ENCODE measurements at places on chromosomes 13 and 19.

GRCh38 chr13:73531014-73531413, 472.2 kb downstream of the KLF5 start:
- DNase-seq, result no peak

DNA sequence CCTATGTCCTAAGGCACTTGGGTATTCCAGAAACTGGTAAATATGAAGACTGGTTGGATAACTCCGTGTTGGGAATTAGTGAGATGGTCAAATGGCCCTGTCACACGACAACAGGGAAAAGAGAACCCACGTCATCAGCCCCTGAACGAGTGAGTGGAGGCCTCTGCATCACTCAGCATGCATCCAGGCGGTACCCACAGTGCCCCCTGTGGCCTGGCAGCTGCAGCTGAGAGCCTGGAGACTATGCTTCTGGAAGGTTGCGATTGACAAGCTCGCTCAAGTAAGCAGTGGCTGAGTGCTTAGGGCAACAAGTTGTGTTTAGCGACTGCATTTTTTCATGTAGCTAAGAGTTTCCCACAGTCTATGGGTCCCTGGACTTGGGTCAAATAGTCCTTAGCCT, 55.9 kb downstream of the COL4A2 start:
- no peak for DNase-seq

- no peak for DNase-seq
Measured at GRCh38 chr13:20824762-20825476, 51.2 kb upstream of the EEF1AKMT1 start.

DNA sequence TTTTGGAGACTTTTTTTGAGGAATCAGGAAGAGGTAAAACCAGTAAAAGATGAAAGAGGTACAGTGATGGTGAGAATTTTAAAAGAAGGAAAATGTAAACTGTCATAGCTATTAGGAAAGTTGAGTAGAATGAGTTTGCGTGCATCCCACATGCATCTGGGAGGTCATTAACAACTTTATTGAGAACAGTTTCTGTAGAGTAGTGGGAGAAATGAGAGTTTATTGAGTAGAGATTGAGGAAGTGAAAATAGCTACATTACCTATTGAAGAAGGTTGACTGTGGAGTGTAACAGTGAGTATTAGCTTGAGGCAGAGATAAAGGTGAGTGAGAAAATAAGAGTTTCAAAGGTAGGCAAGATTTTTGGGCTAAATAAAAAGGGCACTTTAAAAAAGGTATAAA, 38.7 kb downstream of the BRCA2 start:
- DNase-seq, result no peak

DNA sequence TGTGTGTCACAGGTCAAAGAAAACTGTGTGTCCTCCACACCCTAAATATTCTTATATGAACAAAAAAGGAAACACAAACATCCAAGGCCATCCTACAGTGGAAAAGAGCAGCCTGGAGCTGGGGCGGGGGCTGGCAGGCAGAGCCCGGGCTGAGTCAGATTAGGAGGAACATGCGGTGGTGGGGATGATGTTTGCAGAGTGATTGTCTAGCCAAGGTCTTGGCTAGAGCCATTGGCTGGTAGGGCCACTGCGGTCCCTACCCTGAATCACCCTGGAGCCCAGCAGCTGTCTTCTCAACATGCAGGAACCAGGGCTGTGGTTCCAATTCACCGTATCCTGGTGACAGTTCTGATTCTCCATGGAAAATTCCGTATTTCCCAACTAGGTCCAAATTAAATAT, 439.5 kb downstream of the FGF9 start:
- no peak for DNase-seq

GRCh38 chr19:11705474-11705873, 33.3 kb downstream of the ZNF823 start:
- DNase-seq, result no peak

GRCh38 chr19:42293540-42293939, 8.4 kb upstream of the PRR19 start:
- no peak for DNase-seq

DNA sequence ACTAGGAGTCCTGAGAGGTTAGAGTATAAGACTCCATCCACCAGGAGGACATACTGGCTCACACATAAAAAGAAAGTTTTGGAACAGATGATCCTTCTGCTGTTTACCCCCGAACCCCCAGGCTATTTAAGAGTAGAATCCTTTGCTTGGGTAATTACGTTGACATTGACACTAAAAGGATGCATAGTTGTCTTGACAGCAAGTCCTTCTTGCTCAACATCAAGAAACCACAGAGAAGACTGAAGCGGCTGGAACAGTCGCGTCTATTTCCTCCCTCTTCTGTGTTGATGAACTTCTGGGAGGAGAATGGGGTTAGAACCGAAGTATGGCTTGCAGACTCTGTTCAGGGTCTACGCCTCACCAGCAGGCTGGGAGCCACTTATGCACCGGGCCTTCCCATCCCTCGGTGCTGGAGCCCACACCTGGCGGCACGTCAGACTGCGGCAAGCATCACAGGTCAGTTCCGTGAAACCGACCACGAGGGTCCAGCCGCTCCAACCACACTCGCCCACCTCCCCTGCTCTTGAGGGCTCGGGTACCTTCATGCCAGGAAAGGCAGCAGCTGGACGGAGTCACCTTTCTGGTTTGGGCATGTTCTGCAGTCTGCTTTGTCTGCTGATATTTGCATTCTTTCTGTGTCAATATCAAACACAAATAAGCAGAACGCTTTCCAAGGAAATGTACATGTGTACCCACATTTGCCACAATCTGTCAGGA, 42.4 kb upstream of the RANBP3 start:
- DNase-seq, result no peak

DNA sequence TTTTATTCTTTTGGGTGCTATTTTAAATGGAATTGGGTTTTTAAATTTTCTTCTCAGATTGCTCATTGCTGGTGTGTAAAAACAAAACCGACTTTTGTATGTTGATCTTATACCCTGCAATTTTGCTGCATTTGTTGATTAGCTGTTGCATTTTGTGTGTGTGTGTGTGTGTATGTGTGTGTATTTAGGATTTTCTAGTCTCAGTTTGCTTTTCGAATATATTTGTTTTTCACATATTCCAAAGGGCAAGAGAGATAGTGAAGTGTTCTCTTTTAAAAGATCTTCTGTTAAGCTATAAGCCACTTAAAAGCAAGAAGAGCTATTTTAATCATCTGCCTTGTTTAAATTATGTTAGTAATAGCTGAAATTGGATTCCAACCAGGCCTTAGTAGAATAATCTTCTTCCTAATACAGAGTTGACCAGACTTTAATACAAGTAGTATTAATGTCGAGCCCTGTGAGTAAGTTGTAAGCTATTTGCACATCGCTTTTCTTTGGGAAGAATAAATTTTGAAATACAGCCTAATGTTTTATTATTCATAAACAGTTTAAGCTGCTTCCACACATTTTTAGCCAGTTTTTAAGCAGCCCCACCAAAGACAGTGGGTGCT, 57.4 kb downstream of the TM9SF2 start:
- no peak for DNase-seq

GRCh38 chr19:28500296-28500695, 712.7 kb downstream of the UQCRFS1 start:
- no peak for DNase-seq

- DNase-seq, result no peak
Measured at GRCh38 chr19:32471811-32472210, 66.2 kb downstream of the DPY19L3 start.

DNA sequence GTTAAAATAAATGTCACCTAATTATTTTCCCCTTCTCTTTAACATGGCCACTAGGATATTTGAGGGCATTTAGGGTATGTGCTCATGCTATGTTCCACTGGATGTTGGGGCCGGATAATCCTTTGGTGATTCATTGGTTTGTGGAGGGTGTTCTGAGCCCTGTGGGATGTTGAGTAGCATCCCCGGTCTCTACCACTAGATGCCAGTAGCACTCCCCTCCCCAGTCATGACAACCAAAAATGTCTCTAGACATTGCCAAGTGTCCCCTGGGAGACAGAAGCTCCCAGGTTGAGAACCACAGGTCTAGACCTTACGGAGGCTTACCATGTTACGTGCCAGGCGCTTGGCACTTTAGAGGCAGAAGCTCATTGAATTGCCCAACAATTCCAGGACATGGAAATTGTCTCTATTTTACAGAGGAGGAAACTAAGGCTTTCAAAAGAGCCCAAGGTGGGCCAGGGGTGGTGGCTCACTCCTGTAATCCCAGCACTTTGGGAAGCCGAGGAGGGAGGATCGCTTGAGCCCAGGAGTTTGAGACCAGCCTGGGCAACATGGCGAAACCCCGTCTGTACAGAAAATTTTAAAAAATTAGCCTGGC, 14.1 kb downstream of the SHANK1 start:
- peak; percentile 31 for DNase-seq

DNA sequence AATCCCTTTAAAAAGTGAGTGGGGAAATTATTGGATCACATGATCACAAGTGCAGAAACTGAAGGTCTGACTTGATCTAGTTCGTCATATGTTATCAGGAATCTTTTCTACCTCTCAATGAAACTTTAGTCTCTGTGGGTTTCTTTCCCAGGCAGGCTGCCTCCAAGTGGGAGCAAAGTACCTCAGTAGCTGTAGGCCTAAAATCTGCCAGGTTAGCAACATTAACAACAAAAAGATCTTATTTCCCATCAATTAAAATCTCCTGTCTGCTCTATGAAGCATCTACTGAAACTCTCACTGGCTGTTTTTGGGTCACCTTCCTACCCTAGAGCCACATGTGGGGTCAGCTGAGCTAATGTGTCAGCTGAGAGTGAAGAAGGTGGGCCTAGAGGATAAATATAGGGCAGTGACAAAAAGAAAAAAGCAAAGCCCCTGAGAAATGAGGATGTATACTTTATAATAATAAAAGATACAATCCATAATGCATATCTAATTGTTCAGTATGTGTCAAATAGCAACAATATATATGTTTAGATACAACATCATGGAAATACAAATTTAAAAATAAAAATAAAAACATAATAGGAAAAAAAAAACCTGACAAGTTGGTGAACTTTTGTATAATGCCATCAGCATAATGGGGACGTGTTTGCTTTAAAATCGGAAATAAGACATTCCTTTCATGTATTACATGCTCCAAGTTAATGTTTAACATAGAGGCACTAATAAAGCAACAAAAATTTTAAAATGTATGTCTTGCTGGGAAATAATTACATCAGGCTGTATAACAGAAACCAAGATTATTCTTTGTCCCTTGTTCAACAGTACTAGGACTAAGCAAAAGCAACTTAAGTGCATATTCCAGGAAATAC, 141.1 kb downstream of the GPC5 start:
- no peak for DNase-seq

- DNase-seq, result no peak
Measured at GRCh38 chr13:109521719-109522118, 264.7 kb downstream of the IRS2 start.

DNA sequence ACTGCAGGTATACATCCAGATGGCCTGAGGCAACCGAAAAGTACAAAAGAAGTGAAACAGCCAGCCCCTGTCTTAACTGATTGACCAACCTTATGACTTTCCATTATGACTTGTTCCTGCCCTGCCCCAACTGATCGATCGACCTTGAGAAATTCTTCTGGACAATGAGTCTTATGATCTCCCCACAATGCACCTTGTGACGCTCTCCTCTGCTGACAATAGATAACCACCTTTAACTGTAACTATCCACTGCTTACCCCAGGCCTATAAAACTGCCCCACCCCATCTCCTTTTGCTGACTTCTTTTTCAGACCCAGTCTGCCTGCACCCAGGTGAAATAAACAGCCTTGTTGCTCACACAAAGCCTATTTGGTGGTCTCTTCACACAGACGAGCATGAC, 11.2 kb downstream of the ZNF83 start:
- no peak for DNase-seq

DNA sequence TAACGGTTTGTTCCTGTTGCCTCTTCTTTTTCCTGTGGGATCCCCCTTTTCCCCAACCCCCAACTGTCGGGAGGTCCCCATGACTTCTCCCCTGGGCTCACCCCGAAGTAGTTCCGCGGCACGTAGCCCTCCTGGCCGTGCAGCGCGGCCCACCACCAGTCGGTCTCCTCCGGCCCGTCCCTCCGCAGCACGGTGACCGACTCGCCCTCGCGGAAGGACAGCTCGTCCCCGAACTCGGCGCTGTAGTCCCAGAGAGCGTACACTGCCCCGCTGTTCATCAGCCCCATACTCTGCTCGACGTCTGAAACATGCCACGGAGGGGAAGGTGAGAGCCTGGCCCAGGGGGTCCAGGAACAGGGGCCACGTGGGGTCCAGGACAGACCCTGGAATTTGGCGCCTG, 12.1 kb upstream of the ERCC2 start:
- DNase-seq, result no peak

DNA sequence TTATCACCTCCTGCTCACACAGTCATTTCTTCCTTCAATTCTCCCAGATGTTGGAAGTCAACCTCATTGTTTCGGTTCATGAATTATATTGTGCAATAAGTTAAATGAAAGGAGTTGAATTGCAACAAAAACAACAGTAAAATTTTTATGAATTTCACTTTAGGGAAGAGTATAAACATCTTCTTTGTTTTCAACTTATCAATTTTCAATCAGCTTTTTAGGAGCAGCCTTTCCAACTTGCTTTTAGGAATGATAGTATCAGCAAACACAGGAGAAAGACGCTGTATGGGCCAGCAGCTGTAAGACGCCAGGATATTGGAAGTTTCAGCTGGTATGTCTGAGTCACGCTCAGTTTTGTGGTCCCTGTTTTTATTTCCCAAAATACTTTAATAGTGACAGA, 132.5 kb upstream of the ARGLU1 start:
- no peak for DNase-seq

GRCh38 chr13:78764665-78765064, 105.7 kb upstream of the OBI1 start:
- no peak for DNase-seq

Data from activated naive CD4-positive, alpha-beta T cell treated with anti-CD3 and anti-CD28 coated beads, Interleukin-2, amount 50 U/mL, for 16 hours (primary cell).